ENCODE measurements at places on chromosomes 3 and 15. TPM values are rescaled to one million over a fixed set of nuclear protein-coding genes. Genes with fewer than 3 reads are reported as not detected.

GRCh38 chr3:116141724-116142123, 303.6 kb downstream of the LSAMP start:
- no peak for DNase-seq

GRCh38 chr3:42698911-42699230, 3.7 kb downstream of the HHATL start:
- DNase-seq: peak; percentile 52

ST3GAL6 gene
- 42.4 TPM for total RNA-seq

- DNase-seq: no peak
Measured at GRCh38 chr3:2657971-2658370, 452.2 kb downstream of the IL5RA start.

IGSF10 gene
- 30.9 TPM for total RNA-seq

ATP10A gene
- total RNA-seq: 43.5 TPM

WNT5A gene
- 27.2 TPM for total RNA-seq

- no peak for DNase-seq
Measured at GRCh38 chr15:82788496-82788895, 17.4 kb downstream of the FSD2 start.

CFAP20DC gene
- total RNA-seq: 0.71 TPM

DNA sequence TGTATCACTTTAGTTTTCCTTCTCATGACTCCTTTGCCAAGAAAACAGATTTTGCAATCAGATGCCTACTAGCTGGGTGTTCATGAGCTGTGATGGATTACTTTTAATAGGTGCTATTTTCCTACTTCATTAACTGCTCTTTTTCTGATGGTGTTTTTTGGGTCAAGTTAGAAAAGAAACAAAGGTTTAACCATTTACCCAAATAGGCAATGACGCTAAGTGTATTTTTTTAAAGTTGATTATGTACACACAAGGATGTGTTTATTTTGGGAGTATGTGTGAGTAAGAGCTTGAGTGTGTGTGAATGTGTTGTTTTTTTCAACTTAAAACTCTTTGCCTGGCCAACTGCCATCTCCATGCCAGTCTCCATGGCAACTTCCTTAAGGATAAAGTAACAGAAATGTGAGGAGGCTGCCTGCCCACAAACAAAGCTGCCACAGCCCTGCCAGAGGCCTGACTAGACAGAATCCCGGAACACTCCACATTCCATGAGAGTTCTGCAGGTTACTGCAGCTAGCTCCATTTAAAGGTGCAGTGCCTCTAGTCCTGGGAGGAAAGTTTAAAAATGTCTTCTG, 215.6 kb upstream of the RBMS3 start:
- DNase-seq: peak; percentile 88

GRCh38 chr15:47466357-47466756, 250.9 kb upstream of the SEMA6D start:
- no peak for DNase-seq

DNA sequence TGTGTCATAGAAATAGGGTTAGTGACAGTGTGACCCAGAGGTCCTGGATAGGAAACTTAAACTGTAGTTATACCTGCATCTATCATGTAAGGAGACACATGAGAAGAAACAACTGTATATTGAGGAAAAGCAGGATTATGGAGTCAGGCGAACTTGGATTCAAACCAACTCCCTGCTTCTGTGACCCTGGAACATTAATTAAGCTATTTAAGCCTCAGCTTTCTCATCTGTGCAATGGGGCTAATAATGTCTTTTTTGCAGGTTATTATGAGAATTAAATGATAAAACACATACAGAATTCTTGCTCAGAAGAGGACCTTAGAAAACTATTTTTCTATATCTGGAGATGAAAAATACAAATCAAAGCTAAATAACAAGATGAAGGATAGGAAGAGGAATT, 481.8 kb downstream of the MECOM start:
- no peak for DNase-seq

ATP13A5 gene
- 2.0 TPM for total RNA-seq

DNA sequence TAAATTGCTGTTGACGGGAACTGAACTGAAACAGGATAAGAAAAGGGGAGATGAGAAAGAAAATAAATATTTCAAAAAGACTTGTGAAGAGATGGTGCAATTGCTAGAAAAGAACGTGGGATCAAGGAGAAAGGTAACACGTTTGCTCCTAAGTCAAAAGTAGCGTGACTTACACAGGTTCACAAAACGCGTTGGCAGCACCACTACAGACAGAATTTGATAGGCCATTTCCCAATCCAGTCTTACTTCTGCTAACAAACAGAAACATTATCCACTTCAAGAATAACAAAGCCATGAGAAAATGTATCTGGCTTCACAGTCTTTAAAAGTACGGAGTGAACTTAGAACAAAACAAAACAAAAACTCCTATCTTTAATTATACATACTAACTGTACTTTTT, 75.5 kb downstream of the DPH6 start:
- DNase-seq: no peak

DNA sequence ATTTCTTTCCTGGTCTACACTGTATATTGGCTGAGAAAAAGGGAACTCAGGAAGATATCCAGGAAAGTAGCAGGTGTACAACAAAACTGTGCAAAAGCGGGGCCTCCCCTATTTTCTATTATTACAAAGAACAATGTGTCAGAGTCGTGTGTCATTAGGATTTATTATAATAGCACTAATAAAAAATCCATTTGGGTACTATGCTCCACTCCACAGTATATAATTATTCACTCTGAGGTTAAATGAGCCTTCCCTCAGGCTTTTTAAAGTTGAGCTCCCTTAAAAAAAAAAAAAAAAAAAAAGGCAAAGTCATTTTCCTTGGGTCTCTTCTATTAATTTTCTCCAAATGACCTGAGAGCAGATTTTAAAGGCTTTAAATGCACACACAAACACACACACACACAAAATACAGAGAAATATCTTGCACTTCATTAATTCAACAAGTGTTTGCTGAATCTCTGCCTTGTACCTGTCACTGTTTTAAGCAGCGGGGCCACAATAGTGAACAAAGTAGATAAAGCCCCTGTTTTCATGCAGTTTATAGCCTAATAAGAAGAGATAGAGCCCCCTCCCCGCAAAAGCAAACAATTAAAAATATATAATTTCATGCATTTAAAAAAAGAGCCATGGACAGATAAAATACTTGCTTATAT, 1.3 kb upstream of the DPP8 start:
- DNase-seq: no peak

- DNase-seq: no peak
Measured at GRCh38 chr3:64278625-64279024, 53.4 kb upstream of the PRICKLE2 start.

DNA sequence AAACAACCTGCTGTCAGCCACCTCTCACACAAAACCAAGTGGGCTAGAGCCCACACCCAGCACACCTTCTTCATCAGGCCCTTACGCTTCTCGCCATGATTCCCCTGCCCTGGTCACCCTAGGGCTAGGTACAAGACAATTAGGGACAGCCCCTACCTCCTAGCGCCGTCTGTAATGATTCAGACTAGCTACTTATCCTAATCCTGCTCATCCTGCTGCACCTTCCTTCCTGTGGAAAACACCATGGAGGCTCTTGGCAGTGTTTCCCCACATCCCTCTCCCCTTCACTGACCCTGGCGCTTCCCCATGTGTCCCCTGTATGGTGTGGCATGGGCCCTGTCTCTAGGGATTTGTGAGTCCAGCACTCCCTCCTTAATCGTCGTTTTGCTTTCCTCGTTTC, 39.6 kb upstream of the ICE2 start:
- no peak for DNase-seq

Measured in lower lobe of right lung (tissue), 2 donors.